ENCODE measurements at places on chromosomes 3 and 15.

DNA sequence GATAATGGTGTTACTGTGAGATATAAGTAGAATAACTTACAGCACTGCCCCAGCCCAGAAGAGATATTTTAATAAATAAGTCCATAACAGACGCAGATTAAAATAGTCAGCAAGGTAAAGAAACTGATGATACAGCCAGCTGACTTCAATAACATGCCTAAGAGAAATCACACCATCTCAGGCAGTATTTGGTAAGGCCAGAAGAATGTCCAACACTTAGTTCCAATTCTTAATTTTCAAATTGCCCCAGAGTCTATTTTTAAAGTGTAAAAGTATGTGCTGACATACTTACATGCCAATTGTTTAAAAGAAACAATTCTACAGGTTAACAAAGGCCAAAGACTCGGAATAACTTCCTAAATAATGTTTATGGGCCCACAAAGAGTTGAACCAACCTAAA lies 1.6 kb downstream of the GNB4 start:
- no peak for DNase-seq

GRCh38 chr15:58486062-58486461 lies 54.3 kb downstream of the LIPC start:
- DNase-seq, result no peak

- no peak for DNase-seq
Observed at GRCh38 chr15:92848852-92849598, 51.1 kb upstream of the CHD2 start.

GRCh38 chr15:56844892-56845291 lies 73.6 kb upstream of the TCF12 start:
- DNase-seq, result no peak

DNA sequence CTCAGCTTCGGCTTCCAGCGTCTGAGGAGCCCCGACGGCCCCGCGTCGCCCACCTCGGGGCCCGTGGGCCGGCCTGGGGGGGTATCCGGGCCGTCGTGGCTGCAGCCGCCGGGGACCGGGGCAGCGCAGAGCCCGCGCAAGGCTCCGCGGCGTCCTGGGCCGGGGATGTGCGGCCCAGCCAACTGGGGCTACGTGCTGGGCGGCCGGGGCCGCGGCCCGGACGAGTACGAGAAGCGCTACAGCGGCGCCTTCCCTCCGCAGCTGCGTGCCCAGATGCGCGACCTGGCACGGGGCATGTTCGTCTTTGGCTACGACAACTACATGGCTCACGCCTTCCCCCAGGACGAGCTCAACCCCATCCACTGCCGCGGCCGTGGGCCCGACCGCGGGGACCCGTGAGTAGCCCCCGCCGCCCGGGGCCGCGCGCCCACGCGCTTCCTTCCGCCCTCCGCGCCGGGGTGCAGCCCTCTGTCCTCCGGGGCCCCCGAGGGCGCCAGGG lies 462 bp downstream of the EDEM1 start:
- DNase-seq, result no peak

DNA sequence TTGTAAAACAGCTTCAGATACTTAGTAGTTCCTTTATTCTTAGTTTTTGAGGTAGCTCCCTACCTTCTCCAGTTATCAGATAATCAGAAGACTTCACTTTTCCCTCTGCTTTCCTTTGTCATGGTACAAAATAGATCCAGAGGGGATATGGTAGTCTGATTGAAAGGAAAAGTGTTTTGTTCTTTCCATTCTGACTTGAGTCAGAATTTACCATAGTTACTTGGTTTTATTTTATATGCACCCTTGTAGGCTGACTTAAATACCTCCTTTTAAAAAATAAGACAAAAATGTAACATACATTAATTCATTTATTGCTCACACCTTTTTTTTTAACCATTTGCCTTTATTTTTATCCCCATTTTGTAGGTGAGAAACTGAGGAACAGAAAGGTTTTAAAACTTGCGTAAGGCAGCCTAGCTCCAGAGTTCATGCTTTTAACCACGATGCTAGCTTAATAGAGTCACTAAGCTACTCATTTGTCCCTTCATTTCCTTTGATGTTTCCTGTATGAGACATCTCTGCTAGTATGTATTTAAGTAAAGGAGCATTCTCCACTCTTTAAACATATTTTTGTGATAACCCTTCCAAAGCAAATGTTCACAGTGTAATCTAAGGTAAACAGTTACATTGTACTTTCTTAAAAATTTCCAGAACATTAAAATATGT lies 187.5 kb downstream of the KLHL25 start:
- DNase-seq, result no peak

GRCh38 chr3:113697500-113698090 lies 1.2 kb upstream of the USF3 start:
- DNase-seq, result no peak

GRCh38 chr3:85074003-85074402 lies 115.2 kb downstream of the CADM2 start:
- no peak for DNase-seq

- DNase-seq, result no peak
Observed at GRCh38 chr3:116433552-116433951, 11.7 kb downstream of the LSAMP start.

GRCh38 chr3:116563351-116563750 lies 118.1 kb upstream of the LSAMP start:
- no peak for DNase-seq

DNA sequence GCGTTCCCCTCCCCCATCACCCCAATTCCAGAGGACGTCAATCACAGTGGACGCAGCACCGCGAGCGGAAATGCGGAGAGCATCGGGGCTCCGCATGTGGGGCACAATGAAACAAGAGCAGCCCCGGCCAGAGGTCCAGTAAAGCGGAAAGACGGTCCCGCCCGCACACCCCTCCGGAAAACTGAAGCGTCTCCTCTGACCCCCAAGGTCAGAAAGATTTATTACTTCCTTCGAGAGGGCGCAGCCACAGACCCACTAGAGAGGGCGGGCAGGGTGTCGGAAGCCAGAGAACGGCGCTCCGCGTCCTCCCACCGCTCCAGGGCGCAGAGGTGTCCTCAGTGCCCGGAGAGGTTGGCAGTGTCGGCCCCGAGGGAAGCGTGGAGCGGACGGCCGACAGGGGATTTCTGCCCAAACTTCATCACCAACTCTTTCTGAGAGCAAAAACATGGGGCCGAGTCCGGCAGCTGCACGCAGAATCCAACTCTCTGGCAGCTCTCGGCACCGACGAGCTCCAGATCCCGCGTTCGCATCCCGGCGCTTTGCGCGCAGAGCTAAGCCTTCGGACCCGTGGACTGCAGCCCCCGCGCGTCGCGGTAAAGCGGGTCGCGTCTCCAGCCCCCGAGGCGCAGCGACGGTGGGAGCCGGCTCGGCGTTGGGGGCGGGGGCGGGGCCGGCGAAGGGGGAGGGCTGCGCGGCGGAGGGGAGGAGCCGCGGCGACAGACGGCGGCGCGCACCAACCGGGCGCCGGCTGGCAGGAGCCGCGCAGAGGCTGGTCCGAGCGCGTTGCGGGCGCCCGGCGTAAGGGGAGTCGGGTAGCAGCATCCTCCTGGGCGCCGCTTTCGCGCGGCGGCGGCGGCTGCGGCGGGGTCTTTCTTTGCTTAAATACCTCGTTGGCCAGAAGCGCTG lies at the start of gene CHST2:
CHST2 (plus strand) TSS at position 763 of the 906 bp plus-strand sequence. CDS start 1,046 bp downstream, outside the sequence.
- peak; percentile 47 for DNase-seq

DNA sequence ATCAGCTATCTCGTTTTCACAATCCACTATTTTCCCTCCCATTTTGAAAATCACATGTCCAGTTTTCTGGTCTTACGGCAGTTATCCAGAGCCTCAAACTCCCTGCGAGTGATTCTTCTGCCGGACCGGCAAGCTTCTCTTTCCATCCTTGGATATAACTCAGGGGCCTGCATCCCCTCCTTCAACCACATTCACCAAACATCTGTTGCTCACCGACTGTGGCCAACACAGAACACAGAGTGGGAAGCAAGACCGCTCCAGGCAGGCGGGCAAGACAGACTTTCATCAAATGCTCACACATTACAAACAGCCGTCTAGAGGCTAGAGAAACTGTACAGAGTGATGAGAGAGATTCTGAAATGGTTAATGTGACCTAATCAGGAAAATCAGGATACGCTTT lies 7.6 kb upstream of the SLC12A8 start:
- no peak for DNase-seq

GRCh38 chr3:185659942-185660921 lies 74.1 kb downstream of the SENP2 start:
- peak; percentile 59 for DNase-seq

DNA sequence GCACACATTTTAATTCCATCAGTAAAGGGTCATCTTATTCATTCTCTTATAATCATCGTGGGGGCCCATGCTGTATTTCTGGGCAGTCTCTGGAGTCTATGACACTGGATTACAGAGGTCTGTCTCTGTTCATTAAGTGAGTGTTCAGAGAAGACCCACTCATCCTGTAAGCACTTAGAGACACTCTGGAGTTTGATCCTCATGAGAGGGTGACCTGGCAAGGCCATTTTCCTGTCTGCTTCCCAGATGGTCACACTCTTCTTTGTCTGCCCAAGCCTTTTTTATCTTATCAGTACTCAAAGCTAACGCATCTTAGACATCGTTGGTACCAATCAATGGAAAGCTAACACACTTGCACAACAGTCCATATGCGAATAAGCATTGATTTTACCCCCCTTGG lies 333.1 kb downstream of the RORA start:
- DNase-seq, result no peak

GRCh38 chr3:26621906-26622620 lies 509 bp upstream of the LRRC3B start:
- no peak for DNase-seq

GRCh38 chr3:55190331-55190730 lies 262.5 kb upstream of the LRTM1 start:
- no peak for DNase-seq

DNA sequence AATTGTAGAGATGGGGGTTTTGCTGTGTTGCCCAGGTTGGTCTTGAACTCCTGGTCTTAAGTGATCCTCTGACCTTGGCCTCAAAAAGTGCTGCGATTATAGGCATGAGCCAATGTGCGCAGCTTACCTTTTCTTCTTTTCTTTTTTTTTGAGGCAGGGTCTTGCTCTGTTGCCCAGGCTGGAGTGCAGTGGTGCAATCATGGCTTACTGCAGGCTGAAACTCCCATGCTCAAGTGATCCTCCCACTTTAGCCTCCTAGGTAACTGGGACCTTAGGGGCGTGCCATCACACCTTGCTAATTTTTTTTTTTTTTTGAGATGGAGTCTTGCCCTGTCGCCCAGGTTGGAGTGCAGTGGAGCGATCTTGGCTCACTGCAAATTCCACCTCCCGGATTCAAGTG lies 13.0 kb downstream of the RBM6 start:
- DNase-seq, result no peak

DNA sequence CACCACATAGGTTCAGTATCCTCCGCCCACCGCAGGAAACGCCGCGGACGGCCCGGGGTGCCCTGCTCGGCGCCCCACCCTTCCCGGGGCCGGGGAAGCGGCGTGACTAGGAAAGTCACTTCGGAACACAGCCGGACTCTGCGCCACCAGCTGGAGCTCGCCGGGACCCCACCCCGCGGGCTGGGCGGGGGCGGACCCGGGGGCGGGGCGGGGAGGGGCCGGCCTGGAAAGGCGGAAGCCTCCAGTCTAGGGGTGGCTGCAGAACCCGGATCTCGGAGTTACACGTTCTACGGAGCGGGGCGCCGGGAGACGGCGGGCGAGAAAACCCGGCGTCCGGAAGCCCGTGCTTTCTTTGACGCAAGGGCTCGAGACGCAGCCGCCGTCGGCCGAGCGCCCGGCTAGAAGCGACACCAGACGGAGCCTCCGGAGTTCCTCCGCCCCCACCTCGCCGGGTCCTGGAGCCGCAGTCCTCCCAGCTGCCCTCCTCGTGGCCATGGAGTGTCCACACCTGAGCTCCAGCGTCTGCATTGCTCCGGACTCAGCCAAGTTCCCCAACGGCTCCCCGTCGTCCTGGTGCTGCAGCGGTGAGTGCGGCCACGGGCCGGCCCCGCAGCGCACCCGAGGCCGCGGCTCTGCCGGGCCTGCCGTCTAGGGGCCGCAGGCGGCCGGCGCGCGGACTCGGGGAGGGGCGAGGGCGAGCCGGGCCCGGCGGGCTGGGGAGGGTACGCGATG lies at the start of gene USP3:
USP3 (plus strand) TSS at position 347 of the 732 bp plus-strand sequence; CDS start at position 494, 147 bp downstream.
- DNase-seq, result peak; percentile 94

DNA sequence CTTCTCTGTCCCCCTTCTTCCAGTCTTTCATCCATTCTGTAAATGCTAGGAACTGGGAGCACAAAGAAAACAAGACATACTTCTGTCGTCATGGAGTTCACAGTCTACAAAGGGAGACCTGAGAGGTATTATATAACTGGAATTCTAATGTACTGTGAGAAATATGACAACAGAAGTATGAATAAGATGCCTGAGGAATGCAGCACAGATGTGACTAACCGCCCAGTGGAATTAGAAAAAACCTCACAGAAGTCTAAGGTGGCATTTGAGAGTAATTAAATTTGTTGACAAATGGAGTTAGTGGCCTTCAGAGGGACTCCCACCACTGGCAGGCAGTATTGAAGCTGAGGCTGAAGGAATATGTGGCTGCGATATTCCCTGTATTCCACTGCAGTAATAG lies 168.5 kb upstream of the FAM3D start:
- no peak for DNase-seq

DNA sequence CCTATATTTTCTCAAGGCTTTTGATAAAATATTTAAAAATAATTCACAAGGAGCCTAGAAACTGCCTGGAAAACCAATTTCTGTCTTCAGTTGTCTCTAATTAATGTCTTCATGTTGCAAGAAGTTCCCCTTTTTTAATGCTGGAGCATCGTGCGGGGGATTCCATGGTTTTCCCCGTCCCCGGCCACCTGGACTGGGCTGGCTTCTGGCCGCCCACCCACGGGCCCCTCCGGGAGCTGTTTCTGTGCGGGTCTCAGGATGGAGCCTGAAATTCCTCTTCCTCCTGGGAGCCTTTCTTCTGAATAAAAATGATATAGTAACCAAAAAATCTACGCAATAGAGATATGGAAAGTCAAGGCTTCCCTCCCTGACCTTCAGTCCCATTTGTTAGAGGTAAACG lies 8.1 kb upstream of the LRRK1 start:
- DNase-seq, result no peak

DNA sequence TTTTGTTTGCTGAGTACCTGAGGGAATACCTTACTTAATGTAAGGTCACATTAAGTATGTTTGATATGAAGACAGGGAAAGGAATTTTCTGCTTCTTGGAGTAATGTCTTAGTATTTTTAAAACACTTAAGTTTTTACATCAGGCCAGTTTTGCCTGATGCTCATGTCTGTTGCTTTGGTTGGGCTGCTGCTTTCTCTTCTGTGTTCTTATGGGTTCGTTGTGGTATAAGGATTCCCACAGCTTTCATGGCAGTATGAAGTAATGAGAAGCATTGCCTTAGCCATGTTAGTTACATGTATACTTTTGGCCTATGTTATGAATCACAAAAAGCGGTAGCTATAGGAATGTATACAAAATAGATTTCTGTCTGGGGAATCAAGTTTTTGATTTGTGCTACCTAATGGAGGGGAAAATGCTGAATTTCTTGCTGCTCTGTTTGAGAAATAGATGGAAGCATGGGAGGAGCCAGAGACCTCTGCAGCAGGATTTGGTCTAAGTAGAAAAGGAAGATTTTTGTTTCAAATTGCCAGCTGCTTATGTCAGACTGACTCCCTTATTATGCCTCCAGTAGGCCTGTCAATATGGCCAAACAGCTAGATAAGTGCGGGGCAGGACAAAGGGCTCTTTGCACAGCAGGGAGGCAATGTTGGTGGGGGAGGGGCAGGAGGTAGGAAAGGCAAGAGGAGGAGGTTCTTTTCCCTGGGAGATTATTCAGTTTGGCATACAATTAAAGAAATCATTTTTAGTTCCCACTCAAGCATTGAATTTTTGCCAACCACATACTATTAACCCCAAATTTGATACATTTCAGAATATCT lies 5.2 kb downstream of the SETD5 start:
- DNase-seq, result no peak
